Stimulated activated CD4-positive, alpha-beta T cell treated with anti-CD3 and anti-CD28 coated beads, Interleukin-4, amount 100 ng/mL, for 1 hour (primary cell): ENCODE measurements at places on chromosomes 3 and 15.

DNA sequence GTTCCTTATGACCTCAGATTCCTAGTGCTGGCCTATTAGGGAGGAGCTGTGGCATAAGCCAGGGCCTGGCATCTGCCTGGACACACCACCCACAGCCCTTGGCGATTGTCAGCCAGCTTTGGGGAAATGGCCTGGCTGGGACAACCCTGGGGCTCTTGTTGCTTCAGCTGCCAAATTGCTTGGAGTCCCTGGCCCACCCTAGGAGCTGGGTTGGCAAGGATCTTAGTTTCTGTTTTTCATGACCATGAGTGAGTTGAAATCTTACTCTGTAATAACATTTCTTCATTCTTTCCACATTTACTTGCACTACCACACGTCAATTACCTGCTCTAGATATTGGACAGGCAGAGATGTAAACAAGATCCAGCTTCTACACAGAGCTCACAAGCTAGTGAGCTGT is 1.9 kb upstream of the MYZAP start:
- DNase-seq: no peak

- DNase-seq: no peak
Observed at GRCh38 chr3:187728248-187728647, 17.0 kb downstream of the BCL6 start.

DNA sequence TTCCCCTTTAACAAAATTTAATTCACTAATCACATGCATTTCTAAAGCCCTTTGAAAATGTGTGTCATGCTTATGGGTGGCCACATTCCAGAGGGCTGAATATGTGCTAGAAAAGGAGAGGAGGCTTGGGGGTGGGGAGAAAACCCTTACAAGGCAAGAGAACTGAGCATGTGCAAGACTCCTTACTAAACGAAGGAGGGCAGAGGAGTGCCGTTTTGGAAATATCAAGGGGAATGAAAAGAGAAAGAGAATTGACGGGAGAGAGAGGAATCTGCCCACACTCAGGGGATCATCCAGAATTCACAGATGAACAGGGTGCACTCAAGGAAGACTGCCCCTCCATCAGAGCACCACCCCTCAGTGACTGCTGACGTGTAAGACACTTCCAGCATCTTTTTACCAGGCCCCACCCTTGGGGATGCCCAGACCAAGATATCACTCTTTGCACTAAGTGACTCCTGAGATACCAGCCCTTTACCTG is 37.9 kb upstream of the TSC22D2 start:
- DNase-seq: no peak

GRCh38 chr15:36914960-36915808 is 185.2 kb downstream of the MEIS2 start:
- no peak for DNase-seq

GRCh38 chr3:52990637-52991036 is 55.2 kb downstream of the SFMBT1 start:
- DNase-seq: no peak

DNA sequence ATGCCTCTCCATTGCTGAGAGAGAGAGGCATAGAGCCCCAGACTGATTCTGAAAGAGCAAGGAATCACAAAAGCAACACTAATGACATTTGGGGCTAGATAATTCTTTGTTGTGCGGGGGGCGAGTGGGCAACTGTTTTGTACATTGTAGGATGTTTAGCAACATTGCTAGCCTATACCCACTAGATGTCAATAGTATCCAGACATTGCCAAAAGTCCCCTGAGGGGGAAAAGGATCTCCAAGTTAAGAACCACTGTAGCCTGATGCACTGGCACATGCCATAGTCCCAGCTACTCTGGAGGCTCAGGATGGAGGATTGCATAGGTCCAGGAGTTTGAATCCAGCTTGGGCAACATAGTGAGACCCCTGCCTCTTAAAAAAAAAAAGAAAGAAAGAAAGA is 22.8 kb upstream of the GOLM2 start:
- no peak for DNase-seq

- DNase-seq: peak; percentile 98
Observed at GRCh38 chr15:41416742-41417417, at the start of gene RTF1. RTF1 (plus strand) TSS chr15:41417095; CDS start chr15:41417116, 21 bp downstream.

DNA sequence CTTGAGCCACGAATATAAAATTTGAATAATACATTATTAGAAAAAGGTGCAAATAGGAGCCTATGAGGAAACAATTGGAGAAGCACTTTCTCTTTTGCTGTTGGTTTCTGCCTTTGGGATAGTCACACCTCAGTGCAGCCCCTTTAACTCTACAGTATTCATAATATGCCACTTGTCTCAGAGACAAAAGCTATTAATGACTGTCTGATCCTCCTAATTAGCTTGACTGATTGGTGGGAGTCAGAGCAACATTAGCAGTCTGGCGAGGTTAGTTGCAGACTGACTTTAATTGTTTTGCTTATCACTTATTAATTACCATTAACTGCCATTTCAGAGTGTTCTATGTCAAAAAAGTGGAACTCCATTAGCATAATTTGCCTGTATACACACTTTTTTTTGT is 225.0 kb upstream of the ARHGEF26 start:
- no peak for DNase-seq

- no peak for DNase-seq
Observed at GRCh38 chr3:34140616-34141015, 342.2 kb downstream of the PDCD6IP start.

- no peak for DNase-seq
Observed at GRCh38 chr3:24929521-24929920, 434.9 kb upstream of the THRB start.

DNA sequence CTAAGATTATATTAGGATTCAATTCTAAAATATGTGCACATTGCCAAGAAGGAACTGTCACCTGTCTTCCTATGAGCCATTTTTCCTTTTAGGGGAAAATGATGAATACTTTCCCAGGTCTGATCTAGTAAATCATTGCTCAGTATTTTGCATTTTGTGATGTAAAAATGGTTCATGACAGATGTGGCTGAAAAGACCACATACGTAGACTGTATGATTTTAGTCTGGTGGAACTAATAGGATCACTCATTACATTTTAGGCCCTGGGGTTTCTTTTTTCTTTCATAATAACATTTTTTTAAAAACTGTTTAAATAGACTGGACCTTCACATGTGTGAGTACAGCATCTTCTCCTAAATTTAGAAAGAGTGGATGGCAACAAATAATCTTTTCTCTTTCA is 201.7 kb upstream of the MLF1 start:
- DNase-seq: no peak

DNA sequence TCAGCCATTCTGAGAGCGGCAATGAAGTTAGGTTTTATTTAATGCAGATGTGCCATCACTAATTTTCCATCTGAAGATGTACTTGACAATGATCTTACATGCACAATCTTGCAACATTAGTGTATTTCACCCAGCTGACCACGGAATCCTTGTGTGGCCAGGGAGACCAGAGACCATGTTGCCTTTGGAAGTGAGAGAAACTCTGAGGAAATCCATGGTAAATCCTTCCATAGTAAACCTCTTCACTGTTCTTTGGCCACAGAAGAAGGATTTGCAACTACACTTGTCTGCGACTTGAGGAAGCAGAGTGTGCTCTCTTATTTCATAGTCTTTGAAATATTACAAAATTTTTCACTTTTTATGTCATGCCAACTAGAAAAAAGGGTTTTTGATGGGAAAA is 128.4 kb upstream of the IGSF10 start:
- no peak for DNase-seq

DNA sequence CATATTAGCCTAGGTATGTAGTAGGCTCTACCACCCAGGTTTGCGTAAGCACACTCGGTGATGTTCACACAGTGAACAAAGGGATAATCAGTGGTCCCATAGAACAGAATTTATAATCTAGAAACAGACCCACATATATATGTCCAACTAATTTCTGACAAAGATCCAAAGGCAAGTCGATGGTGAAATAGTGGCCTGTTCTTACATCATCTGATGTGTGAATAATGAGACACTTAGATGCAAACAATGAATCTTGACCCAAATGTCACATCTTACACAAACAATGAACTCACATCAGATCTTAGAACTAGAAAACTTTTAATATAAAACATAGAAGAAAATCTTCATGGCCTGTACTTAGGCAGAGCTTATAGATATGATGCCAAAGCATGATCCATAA is 17.6 kb upstream of the TM2D3 start:
- no peak for DNase-seq

DNA sequence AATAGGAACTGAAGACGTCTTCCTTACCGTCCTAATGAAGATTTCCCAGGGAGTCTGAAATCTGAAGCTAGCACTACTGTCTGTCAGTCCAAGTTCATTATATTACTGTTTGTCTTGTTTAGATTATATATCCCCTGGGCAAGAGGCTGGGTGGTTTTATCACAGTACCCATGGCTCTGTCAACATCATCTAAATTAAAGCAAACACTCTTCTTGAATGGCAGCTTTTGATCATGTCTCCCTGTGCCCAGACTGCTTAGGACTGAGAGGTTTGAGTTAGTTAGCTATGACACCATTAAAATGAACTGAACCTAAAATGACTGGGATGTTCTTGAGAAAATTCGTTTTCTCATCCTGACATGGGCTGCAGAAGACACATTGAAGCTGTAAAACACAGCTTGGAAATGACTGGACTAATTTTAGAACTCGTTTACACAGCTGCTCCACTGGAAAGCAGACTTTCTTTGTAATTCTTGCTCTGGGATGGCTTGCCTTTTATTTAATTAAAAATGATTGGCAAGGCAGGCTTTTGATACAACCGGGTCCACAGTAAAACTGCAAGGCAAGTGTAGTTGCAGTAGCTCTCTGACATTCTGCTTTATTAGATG is 243.5 kb downstream of the MFSD1 start:
- DNase-seq: no peak

DNA sequence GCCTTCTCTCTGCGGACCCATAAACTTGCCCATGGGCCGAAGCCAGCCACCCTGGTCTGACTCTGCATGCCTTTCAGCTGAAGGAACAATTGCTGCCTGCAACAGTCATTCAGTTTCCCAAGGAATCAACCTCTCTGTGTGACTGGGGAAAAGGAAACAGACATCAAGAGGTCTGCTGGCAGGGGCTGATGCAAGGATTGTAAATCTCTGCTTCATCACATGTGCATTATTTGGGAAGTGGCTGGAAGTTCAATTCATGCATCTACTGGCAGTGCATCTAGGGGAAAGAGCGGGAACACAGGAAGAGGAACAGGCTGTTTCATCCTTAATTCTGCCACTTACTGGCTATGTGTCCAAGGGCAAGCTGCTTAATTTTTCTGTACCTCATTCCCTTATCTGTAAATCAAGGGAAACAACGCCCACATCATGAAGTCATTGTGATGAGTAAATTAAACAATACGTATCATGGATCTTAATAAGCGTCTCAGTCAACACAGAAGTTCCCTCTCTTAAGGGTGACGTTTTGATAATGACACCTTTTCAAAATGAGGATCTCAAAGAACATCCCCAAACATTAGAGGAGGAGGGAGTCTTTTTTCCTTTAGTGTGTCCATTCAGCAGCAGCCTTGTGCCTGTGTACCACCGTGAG is 17.4 kb upstream of the ADPGK start:
- DNase-seq: no peak

GRCh38 chr15:52717481-52717880 is 38.3 kb upstream of the ATOSA start:
- no peak for DNase-seq

- DNase-seq: no peak
Observed at GRCh38 chr15:36643551-36643950, 64.1 kb downstream of the CDIN1 start.

- DNase-seq: no peak
Observed at GRCh38 chr3:95002438-95003046, 939.7 kb downstream of the NSUN3 start.

- no peak for DNase-seq
Observed at GRCh38 chr3:24315971-24316370, 178.7 kb downstream of the THRB start.

DNA sequence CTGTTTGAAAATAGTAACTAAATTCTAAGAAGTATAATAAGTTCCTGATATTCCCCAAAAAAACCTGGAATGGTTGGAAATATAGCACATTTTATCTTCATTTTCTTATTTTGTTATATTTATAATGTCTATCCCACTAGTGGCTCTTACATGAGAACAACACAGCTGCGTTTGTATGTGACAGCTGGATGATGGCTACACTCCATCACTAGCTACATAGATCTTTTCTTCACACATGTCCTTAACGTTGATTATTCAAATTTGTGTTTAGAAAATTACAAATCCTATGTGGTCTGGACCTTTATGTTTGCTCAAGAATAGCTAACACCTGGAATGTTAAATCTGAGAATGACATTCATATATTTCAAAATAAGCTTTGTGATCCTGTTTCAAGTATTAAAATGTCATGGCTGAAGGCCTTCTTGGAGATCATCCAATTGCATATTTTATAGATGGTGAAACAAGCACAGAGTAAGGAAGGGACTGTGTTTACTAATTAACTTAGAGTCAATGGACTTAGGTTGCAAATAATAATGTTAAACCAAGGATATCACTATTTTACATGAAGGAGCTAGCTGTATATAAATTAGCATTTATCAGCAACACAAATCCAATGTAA is 60.8 kb downstream of the ATP13A5 start:
- DNase-seq: no peak

- DNase-seq: no peak
Observed at GRCh38 chr3:12395349-12396012, 88.8 kb upstream of the TSEN2 start.

DNA sequence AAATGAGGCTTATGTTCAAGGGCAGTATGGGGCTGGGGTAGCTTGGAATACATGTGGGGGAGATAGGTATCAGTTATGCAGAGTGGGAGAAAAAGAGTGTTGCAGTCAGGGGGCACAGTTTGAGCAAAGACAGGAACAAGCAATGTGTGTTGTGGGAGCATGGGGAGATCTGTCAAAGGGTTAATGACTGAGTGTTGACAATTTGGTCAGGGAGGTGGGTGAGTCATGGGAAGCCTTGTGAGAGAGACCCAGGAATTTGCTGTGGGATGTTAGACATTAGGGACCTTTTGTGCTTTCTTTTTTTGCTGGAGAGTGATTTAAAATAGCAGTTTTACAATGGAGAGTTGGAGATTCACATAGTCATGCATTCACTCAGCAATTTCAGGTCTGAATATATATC is 221.6 kb upstream of the NR2E3 start:
- DNase-seq: no peak

- no peak for DNase-seq
Observed at GRCh38 chr3:157769378-157769777, 266.2 kb upstream of the VEPH1 start.

DNA sequence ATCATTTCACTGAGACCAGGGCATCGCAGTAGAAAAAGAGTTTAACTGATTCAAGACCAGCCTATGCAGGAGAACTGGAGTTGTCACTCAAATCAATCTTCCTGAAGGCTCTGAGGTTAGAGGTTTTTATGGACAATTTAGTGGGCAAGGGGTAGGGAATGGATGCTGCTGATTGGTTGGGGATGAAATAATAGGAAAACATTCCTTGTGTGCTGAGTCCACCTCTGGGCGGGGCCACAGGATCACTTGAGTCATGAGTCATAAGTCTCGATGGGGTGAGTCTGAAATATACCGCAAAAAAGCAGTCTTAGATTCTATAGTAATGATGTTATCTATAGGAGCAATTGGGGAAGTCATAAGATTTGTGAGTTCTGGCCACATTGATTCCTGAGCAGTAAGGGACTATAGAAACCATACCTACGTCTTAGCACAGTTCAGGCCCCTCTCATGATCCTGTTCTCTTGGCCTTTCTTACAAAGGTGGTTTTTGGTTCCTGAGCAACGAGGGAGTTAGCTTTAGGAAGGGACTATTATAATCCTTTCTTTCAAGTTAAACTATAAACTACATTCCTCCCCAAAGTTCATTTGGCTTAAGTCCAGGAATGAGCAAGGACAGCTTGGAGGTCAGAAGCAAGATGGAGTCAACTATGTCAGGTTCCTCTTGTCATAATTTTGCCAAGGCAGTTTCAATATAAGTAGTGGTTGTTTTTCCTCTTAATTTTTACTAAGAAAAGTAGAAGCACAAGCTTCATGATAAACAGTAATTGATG is 2.7 kb upstream of the OPA1 start:
- DNase-seq: no peak
